ENCODE measurements at places on chromosomes 7 and 10.

DNA sequence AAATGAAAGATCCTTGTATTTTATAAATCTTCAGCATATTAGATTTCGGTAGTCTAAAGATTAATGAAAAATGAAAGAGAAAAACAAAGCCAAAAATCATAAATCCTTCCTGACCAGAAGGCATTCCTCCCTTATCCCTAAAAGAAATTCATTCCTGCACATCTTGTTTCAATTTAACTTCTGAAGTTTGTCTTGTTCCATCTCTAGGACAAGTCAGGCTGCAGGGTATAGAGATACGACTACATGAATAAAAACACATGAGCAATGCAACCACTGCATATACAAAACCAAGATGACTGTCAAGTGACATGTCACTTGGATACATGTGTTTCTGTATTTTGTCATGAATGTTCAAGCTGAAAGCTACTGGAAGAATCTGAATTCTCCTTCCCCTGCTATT, 214.9 kb downstream of the JAZF1 start:
- DNase-seq, result no peak

DNA sequence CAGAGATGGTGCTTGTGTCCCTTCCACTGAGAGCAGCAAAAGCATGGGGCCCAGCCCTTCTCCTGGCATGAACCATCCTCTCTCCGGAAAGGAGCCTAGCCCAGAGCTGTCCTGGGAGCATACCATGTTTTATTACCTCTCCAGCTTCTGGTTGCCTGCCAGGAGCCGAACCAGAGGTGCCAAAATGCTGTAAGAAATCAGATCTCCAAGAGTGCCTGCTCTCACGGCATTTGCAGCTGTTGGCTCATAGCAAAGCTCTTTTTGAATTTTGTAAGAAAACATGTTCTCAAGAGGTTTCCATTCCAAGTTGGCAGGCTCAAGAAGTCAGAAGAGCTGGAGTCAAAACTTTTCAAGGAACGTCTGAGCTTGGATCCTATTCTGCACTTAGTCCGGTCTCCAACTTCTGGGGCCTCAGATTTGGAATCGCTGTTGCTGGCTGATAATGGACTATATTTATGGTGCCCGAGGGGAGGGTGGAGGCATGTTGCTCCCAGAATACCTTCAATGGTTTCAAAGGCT, 211.7 kb upstream of the MKI67 start:
- no peak for DNase-seq

GRCh38 chr7:110534241-110534931, 556.5 kb upstream of the LRRN3 start:
- DNase-seq, result no peak

DNA sequence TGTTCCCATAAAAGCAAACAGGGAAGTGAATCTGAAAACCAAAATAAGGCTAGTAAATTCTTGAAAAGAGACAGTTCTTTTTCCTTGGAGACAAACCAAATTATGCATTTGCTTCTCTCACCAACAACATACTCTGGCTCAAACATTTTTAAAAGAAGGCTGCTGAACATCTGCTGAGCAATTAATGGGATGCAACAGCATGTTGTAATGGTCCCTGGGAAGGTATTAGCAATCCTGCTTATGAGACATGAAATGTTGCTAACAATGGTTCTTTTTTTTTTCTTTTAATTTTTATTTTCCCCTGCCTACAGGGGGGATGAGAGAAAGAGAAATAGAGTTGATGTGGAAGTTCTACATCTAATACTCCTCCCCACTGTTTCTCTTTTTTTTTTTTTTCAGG, 572.1 kb downstream of the SORCS1 start:
- no peak for DNase-seq

DNA sequence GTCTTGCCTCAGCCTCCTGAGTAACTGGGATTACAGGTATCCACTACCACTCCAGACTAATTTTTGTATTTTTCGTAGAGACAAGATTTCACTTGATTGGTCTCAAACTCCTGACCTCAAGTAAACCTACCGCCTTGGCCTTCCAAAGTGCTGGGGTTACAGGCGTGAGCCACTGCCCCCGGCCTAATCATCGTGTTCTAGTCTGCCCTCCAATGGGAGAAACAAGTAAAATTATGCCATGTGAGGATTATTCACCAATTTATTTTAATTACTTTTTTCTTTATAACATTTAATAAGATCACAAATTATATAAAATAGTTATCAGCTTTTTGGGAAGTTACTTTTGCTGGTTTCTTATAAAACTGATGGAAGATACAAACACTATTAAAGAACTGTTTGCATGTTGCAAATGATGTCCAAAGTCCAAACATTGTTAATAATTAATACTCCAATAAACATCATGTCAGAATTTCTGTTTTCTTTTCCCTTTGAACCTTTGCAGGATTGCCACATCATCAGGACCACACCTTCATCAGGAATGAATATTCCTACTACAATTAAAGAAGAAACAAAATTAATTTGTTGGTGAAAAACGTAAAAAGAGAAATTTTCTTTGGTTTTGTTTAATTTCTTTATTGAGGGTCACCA, 786 bp upstream of the AKR1C4 start:
- DNase-seq, result no peak

GRCh38 chr10:125340903-125341302, 180.5 kb upstream of the CTBP2 start:
- DNase-seq, result no peak

- DNase-seq, result no peak
Observed at GRCh38 chr7:46282155-46282554, 361.1 kb upstream of the IGFBP3 start.

GRCh38 chr7:92722541-92722940, 113.8 kb downstream of the CDK6 start:
- DNase-seq, result no peak

DNA sequence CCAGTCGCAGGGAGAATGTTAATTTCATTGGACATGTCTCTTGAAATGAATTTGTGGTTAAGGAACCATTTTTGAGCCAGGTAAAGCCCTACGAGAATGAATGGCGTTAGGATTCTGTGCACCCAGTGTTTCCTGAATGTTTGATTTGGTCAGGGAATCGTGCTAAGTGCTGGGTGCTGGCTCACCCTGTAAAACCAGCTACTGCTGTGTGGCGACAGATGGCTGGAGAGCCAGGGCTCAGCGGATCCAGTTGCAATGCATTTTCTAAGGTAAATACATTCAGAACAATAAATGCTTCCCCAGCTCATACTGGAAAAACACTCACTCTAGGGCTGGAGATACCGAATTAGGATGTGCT, 355.5 kb downstream of the GLRX3 start:
- DNase-seq, result no peak

DNA sequence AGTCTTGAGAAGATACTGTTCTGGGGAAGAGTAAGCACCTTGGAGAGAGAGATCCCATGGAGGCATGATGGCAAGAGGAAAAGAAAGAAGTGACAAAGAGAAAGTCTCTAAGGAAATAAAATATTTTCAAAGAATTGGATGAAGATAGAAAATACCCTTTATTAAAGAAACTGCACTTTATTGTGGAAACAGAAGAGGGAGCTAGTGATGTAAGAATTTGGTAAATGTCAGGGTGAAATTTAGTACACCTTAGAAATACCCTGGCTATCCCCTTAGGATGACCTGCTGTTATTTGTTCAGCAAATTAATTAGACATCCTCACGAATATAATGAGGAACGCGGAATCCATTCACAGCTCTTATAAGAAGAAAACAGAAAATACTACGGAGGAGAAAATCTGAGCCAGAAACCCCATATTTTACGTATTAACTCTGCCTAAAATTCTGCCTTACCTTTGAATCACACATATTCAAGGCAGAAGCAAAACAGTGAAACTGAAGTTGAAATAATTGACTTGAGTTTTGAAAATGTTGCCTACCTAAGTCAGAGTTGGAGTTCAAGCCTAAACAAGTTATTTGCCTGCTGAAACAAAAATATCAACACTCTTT, 90.7 kb downstream of the TFPI2 start:
- DNase-seq, result no peak

DNA sequence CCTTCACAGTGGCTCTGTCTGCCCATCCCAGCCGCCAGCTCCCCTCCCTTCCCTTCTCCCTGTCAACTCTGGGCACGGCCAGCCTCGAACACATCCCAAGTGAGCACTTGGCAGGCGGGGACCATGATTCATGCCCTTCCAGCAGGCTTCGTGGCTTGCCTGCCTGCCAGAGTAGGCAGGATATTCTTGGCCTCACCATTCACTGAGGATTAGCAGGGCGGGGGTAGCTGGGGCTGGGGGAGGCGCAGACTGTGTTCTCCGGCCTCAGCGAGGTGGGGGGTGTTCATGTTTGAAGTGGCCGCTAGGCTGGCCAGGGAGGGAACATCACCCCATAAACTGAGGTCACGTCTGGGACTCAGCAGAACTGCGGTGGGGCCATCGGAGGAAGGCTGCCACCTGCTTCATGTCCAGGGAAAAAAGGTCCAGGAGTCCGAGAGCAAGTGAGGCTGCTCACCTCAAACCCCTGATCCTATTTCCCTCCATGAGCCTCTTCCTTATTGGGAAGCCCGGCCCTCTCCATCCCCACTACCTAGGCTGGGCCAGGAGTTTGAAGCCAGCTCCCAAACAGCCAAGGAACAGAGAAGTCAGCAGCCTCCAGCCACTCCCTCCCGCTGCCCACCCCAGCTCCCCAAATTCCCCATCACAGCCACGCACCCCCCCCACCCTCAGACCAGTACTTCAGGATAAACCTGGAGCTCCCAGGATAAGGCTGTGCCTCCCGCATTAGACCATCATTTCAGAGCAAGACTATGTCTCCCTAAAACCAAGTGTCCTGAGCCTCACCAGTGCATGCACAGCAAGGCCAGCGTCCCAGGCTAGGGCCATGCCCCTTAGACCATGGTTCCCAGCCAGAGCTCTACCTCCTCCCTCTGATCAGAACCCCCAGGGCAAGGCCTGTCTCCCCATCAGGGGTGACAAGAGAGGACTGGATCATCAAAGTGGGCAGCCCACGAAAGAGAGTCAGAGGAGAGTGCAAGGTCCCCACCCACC, 42.8 kb upstream of the RABGEF1 start:
- DNase-seq, result peak; percentile 77

DNA sequence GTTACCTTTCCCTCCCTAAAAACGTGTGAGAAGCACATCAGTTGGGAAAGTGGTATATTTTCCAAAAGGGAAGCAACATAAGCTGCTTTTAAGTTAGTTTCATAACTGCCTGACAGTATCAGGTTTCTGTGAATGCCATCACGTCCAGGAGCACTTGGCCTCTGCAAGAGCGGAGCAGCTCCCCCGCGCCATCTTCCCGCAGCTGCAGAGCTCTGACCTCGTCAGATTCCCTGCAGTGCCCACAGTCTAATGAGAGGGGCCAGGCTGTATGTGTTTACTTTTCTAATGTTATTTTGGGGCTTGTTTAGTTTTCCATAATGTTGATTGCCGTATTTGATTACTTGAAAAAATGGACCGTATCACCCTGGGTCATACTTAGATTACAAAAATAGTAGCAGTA, 74.2 kb downstream of the MGMT start:
- no peak for DNase-seq

- DNase-seq, result no peak
Observed at GRCh38 chr7:103533761-103534160, 87.8 kb upstream of the SLC26A5 start.

DNA sequence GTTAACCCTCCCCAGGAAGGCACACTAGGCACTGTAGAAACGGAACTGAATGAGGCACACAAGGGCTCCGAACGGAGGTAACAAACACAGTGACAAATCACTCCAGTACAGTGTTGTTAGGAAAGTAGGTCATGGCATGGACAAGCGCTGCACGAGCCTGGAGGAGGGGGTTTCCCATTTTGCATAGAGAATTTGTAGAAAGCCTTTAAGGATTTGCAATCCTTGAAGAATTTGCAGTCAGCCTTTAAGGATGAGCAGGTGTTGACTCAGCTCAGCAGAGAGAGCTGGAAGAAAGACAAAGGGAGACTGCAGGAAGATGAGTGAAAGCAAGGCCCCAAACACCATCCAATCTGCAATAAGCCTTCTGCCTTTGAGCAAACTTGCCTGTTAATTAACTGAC, 51.1 kb upstream of the PPP1R3C start:
- no peak for DNase-seq

- DNase-seq, result no peak
Observed at GRCh38 chr10:30062582-30062981, 3.2 kb upstream of the JCAD start.

- no peak for DNase-seq
Observed at GRCh38 chr7:121343302-121343701, 14.5 kb downstream of the WNT16 start.

DNA sequence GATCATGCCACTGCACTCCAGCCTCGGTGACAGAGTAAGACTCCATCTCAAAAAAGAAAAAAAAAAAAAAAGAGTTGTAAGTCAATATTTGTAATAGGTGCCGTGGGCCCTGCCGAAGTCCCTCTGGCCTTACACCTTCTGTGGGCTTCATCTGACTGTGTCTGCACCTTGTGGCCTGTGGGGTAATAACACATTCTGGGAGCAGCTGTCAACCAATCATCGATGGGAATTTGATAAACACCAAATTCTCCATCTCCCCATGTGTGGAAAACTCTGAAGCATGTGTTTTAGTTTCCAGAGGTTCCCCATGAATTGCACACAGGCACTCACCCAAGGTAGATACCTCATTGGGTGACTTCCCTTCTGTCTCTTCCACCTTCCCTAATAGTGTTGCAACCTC, 10.8 kb downstream of the ZNF394 start:
- DNase-seq, result no peak

GRCh38 chr10:11232222-11232961, 214.7 kb downstream of the CELF2 start:
- no peak for DNase-seq

DNA sequence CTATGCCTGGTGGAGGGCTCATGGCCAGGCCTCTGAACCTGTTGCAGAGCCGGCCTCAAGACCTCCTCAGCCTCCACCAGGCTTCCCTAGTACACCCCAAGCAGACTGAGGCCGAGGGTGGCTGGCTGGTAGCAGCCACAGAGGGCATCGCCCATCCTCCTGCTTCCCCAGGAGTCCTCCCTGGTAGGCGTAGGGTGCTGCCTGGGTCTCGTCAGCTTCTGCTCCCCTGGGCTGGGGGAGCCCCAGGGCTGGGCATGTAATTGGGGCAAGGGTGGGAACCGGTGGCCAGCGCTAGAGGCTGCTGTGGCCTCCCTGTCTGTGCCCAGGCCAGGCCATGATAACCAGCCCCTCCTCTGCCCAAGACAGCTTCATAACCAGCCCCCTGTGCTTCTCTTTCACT, 32.6 kb downstream of the TBATA start:
- no peak for DNase-seq

DNA sequence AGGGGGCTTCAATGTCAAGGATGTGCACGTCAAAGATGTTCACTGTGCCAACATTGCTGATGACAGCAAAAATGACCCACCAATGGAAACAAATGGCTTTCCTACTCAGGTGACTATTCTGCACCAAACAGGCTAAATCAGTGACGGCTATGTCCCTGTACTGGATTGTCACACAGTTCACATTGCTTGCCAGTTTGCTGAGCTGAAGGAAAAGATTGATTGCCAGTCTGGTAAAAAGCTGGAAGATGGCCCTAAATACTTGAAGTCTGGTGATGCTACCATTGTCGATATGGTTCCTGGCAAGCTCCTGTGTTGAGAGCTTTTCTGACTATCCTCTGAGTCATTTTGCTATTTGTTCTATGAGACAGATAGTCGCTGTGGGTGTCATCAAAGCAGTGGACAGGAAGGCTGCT, 202.2 kb upstream of the ETV1 start:
- no peak for DNase-seq
